ENCODE measurements at places on chromosomes 5 and 9. TPM values are rescaled to one million over a fixed set of nuclear protein-coding genes. Genes with fewer than 3 reads are reported as not detected.

- DNase-seq, result peak; percentile 69
Observed at GRCh38 chr5:172453206-172453985, 929 bp downstream of the SH3PXD2B start.

DNA sequence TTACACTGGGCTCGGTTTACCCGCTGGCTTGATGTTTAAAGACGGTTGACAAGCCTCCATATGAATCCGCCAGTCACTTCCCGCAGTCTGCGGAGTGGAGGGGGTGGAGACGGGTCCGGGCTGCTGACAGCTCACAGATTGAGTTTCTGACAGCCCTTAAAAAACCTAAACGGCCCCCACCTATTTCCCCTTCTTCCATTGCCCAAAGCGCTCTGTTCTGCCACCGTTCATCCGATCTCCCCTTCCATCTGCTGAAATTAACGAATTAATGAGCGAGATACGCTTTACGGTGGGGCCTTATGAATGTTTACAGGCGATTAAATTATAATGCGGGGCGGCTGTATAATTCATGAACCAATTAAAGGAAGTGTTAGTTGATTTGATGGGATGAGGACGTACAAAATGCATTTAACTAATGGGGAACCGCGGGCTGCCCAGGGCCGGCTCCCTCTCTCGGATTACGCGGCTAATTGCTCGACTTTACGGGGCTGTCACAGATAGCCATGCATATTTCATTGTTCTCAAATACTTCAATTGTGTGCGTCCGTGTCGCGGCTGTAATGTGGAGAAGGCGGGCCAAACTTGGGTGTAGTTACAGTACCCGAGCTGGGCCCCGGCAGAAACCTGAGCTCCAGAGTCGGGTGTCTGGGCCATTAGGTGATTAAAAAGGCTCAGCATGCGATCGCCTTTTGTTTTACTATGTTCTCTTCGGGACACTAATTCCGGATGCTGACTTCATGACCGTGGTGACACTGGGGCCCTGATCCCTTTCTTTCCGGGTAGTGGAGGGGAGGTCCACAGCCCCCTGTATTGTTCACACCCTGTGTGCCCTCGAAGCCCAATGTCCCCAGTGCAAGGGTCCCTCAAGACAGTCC is 74.9 kb downstream of the GTF3C4 start:
- DNase-seq, result no peak

GRCh38 chr9:13053504-13053903 is 226.0 kb downstream of the MPDZ start:
- no peak for DNase-seq

DNA sequence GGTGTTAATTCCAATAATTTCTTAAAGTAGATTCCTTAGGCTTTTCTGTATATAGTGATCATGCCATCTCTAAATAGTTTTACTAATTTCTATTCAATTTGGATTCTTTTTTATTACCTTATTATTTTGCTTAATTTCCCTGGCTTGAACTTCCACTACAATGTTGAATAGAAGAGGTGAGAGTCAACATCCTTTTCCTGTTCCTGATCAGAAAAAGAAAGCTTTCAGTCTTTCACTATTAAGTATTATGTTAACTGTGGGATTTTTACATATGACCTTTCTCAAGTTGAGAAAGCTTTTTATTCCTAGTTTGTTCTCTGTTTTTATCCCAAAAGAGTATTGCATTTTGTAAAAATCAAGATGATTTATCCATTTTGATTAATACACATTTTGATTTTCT is 574.5 kb upstream of the TLE4 start:
- DNase-seq, result no peak

DNA sequence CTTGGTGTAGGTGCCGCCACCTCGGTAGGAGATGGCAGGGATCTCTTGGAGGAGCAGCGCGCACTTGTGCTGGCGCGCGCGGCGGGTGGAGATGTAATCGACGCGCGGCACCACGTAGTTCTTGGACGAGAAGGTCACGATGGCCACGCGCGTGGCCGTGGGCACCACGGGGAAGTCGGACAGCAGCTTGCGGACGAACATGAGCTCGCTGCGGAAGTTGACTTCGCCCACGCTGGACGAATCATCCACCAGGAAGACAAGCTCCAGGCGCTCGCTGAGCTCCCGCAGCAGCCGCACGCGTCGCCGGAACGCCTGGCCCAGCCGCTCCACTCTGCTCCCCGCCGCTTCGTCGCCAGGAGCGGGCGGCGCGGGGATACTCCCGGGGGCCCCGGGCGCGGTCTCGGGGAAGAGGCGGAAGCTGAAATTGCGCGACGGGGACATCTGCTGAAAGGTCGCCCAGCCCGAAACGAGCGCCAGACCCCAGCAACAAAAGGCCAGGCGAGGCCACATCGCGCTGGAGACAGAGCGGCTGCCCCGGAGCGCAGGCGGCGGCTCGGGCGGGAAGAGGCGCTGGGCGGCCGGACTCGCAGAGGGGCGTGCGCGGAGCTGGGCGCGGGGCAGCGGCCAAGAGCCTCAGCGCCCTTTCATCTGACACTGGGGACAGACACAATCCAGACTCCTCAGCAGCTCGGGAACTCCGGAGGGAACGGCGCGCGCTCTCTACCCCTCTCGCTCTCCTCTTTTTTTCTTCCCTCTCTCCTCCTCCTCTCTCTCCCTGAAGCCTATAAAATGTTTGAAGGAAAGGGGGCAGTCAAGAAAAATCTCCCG is at the start of gene SVEP1:
Gene SVEP1 (minus strand): TSS at position 708 of the 828 bp plus-strand sequence. CDS start 198 bp downstream, at position 510.
- DNase-seq, result peak; percentile 43

- no peak for DNase-seq
Observed at GRCh38 chr5:90099099-90099498, 310.5 kb downstream of the CETN3 start.

GRCh38 chr5:119453040-119453373 is 710 bp downstream of the HSD17B4 start:
- peak; percentile 28 for DNase-seq

GRCh38 chr9:79592726-79593493 is 21.1 kb downstream of the TLE4 start:
- no peak for DNase-seq

The LHX3 gene
- total RNA-seq, result not detected

DNA sequence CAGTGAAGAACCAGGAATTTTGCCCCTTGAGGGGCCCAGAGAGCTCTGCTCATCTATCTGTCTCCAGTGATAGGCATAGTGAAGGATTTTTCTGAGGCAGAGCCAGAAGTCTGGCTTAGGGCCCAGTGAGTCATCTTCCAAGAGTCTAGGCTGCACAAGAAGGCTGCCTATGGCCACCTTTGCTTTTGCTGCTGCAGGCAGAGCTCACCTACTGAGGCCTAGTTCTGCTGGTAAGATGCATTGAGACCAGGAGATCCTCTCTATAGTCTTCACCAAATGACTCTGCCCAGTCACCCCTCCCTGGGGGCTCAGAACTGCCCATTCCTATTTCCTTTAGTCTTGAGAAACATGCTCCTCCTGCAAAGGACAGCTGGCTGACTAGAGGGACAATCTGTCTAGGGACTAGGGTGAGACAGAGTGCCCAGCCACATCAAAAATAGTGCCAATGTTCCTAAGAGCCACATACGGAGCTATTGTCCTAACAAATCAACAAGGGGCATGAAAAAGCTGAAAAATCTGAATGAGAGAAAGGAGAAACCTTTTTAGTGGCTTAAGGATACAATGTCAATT is 40.3 kb upstream of the CDKN2AIPNL start:
- DNase-seq, result peak; percentile 85

DNA sequence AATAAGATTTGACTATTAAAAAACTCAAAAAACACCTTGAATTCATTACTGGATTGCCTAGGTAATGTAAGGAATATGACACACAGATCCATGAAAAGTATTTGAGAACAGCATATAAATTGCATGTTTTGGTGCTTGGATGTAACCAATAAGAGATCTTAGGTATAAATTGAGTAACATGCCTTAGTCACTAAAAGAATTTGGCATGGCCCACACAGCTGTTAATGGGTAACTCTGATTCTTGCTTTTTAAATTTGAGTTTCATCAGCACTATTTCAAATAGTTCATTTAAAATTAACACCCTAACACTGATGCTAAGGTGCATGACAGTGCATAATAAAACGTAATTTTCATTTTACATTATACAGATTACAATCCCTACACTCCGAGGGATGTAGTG is 779.3 kb upstream of the WWC1 start:
- no peak for DNase-seq

The ZNF879 gene
- 0.47 TPM for total RNA-seq

- DNase-seq, result no peak
Observed at GRCh38 chr5:156477196-156477595, 150.2 kb downstream of the SGCD start.

The DNM1 gene
- total RNA-seq, result 14.0 TPM

The RFX3 gene
- total RNA-seq, result 3.1 TPM

GRCh38 chr9:130583271-130583670 is 3.9 kb downstream of the FUBP3 start:
- DNase-seq, result no peak

DNA sequence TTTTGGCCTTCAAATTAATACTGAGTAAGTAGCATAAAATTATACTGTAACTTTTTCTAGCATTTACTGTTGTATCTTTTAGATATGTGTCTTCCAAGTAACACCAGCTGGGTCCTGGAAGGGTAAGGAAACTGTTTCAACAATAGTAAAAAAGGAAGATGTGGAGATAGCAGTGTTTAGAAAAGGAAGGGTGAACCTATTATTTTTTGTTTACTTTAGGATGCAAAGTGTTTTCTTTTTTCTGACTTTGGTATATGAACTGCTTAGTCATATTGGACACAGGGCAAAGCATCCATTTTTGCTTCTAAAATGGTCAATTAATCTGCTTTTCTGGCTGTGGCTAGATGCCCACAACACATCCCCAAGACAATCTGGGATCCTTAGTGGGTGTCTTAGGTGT is 5.3 kb downstream of the PKD2L2 start:
- no peak for DNase-seq

The PCDHA4 gene
- total RNA-seq, result not detected

- peak; percentile 40 for DNase-seq
Observed at GRCh38 chr5:88664645-88665044, 218.3 kb downstream of the MEF2C start.

The ANKRD20A1 gene
- total RNA-seq, result not detected

DNA sequence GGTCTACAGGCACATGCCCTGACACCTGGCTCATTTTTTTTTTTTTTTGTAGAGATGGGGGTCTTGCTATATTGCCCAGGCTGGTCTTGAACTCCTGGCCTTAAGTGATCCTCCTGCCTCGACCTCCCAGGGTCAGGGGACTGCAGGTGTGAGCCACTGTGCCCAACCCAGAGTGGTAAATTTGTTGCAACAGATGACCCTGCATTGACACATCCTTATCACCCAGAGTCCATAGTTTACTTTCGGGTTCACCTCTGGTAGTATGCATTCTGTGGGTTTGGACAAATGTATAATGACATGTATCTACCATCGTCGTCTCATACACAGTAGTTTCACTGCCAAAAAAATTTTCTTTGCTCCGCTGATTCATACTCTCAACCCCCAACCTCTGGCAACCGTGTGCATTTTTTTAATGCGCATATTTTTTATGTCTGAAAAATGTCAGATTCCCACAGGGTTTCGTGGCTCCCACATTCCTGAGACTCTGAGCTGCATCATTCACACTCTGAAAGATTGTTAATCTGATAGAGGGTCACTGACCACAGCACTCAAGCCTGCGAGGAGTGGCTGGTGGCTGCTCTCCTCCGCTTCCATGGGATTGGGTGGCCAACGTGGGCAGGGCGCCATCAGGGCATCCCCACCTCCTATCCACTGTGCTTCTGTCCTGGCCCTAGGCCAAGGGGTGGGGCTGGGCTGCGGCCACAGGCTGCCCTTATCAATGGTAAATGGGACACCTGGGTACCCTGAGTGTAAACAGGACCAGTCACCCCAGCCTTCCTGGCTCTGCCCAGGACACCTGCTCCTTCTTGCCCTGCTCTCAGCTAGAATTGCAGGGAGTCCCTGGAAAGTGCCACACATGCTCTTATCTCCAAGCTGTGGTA is 9.6 kb downstream of the NDST1 start:
- peak; percentile 95 for DNase-seq

DNA sequence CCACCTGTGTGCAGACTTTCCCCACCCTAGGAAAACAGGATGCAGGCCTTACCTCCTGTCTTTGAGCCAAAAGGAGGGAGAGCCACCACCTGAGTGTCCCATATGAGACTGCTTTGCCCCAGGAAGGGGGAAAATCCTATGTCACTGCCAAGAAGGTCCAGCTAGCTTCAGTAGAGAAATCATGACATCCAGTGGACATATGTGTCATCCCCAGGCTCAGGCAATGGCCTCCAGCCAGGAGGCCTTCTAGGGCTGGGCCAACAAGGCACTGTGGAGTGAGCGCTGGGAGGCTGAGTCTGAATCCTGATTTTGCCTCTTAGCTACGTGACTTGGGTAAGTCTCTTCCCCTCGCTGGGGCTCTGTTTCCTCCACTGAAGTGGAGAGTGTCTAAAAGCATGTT is 60.2 kb downstream of the SMIM23 start:
- peak; percentile 38 for DNase-seq

GRCh38 chr9:98306384-98307145 is 51.1 kb upstream of the TBC1D2 start:
- no peak for DNase-seq

Measured in M059J (cell line).